Activated naive CD4-positive, alpha-beta T cell treated with anti-CD3 and anti-CD28 coated beads for 36 hours (primary cell): ENCODE measurements at places on chromosomes 3 and 15. TPM values are rescaled to one million over a fixed set of nuclear protein-coding genes. Genes with fewer than 3 reads are reported as not detected.

Gene BCHE
- total RNA-seq: not detected

DNA sequence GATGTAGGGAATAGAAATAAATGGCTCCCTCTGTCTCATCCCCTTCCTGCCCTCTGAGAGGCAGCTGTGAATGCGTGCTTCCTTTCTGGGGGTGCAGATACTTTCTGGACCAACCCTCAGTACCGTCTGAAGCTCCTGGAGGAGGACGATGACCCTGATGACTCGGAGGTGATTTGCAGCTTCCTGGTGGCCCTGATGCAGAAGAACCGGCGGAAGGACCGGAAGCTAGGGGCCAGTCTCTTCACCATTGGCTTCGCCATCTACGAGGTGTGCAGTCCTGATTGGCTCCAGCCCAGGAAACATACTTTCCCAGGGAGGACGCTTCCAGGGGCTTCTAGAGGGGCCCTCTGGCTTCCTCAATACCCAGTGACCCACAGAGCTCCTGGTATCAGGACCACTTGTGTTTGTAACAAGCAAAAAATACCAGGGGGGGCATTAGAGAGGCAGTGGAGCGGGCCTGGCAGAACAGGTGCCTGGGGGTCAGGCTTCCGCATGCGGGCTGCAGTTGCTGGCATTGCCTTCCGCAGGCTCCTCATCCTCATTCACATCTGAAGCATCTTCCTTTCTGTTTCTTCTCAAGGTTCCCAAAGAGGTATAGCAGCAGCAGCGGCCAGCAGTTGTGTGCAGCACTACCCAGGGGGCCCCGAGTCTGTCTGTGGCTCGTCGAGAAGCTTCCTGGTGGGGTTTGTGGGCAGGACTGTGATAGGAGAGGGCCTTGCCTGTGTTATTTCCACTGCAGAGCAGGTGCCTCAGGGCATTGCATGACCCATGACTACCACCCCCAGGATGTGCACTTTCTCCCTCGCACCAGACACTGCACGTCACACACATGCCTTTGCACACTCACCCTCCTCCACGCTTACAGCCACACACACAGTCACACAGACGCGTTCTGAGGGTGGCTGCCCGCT, 42.5 kb downstream of the CAPN3 start:
- DNase-seq: no peak

- peak; percentile 66 for DNase-seq
These were observed 25.1 kb downstream of the SHISA5 start for GRCh38 chr3:48478626-48479555.

Gene EMC7
- 56.2 TPM for total RNA-seq

DNA sequence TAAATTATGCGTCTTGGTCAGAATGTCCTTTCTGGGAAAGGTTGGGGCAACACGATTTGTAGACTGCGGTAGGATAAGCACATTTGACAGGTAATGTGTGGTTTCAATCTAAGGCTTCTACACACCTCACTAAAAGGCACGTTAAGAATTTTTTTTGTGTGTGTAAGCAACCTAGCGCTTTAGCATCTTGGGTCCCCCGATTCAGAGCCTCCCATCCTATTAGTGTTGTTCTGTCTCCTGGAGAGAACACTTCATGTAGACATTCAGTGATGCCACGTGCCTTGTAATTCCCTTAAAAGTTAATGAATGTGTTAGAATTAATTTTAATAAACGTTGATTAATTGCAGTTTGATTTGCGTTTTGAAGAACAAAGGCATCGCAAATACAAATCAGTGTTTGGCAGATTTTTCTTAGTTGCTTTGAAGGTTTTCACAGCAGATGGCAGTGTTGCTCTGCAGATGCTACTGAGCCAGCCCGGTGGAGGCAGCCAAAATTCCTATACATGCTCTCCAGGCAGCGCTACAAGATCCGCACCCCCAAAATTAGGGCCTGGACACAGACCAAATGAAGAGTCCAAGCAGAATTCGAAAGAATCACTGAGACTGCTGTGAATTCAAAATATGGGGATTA, 63.5 kb downstream of the OTOL1 start:
- peak; percentile 31 for DNase-seq
